Neural crest cell (in vitro differentiated cells): ENCODE measurements at places on chromosomes 16 and 17. TPM values are rescaled to one million over a fixed set of nuclear protein-coding genes. Genes with fewer than 3 reads are reported as not detected.

Gene FBXO39
- total RNA-seq = not detected in 2 replicates

Gene GRIN2C
- 0.02 and 0.07 TPM in 2 replicates for total RNA-seq

- no peak for DNase-seq
- no peak overlapping the region for H3K27ac ChIP-seq
- peaks cover 8% of the 10 kb centered on the region for H3K4me1 ChIP-seq
- no peaks in the 10 kb centered on the region for H3K36me3 ChIP-seq
- no peak overlapping the region for H3K4me3 ChIP-seq
Measured at GRCh38 chr16:13153696-13154095, 252.3 kb downstream of the SHISA9 start.

- H3K36me3 ChIP-seq = no peaks in the 10 kb centered on the region
- H3K4me3 ChIP-seq = no peak overlapping the region
- H3K4me1 ChIP-seq = peaks cover 17% of the 10 kb centered on the region
- H3K27ac ChIP-seq = no peak overlapping the region
Measured at GRCh38 chr17:61575983-61576382, 15.0 kb downstream of the NACA2 start.

GRCh38 chr16:11715246-11715947 lies 27.3 kb downstream of the TXNDC11 start:
- no peak overlapping the region for H3K4me3 ChIP-seq
- no peaks in the 10 kb centered on the region for H3K27me3 ChIP-seq
- H3K36me3 ChIP-seq = peaks cover 11% of the 10 kb centered on the region
- no peak overlapping the region for H3K27ac ChIP-seq

GRCh38 chr17:7915611-7916384 lies at the start of gene RNF227:
TSS of gene RNF227 (minus strand) at chr17:7916289. CDS start at chr17:7916195, 94 bp downstream.
- DNase-seq = peak; percentile 80
- peaks cover 2% of the 10 kb centered on the region for H3K36me3 ChIP-seq
- peak within 1 kb of the TSS; percentile 86 for H3K27ac ChIP-seq
